ENCODE measurements at places on chromosomes 11 and 22.

- no peak for DNase-seq
These were observed 6.4 kb downstream of the UBE2L3 start for GRCh38 chr22:21573750-21574494.

- no peak for DNase-seq
These were observed 8.7 kb upstream of the OR51B4 start for GRCh38 chr11:5310423-5310822.

GRCh38 chr11:106794058-106794457 is 224.2 kb downstream of the GUCY1A2 start:
- DNase-seq = no peak

DNA sequence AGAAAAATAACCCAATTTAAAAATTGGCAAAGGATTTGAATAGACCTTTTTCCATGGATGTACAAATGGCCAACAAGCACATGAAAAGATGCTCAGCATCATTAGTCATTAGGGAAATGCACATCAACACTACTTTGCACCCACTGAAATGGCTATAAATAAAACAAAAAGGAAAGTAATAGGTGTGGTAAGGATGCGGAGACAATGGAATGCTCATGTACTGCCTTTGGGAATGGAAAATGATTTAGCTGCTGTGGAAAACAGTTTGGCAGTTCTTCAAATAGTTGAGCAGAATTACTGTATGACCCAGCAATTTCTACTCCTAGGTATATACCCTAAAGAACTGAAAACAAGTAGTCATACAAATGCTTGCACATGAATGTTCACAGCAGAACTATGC is 37.4 kb downstream of the LARGE2 start:
- DNase-seq = no peak

DNA sequence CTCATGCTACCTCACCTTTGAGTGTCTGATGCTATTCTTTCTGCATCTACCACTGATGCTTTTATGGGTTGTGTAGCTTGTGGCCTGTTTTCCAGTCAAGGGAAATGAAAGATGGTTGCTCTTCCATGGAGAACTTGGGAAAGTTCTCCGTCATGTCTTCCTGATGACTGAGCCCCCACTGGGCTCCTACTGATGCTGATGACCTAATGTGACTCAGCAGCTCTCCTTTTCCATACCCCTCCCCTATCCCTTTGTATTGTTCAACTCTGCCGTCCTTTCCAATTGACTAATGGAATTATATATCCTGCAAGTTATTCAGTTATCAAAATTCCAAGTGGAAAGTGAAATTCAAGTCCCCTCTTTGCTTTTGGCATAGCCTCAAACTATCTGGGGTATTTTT is 44.7 kb downstream of the REXO2 start:
- DNase-seq = no peak

GRCh38 chr22:46574438-46574992 is 37.1 kb upstream of the CELSR1 start:
- no peak for DNase-seq

- no peak for DNase-seq
These were observed 22.0 kb downstream of the MUC15 start for GRCh38 chr11:26550022-26550421.

DNA sequence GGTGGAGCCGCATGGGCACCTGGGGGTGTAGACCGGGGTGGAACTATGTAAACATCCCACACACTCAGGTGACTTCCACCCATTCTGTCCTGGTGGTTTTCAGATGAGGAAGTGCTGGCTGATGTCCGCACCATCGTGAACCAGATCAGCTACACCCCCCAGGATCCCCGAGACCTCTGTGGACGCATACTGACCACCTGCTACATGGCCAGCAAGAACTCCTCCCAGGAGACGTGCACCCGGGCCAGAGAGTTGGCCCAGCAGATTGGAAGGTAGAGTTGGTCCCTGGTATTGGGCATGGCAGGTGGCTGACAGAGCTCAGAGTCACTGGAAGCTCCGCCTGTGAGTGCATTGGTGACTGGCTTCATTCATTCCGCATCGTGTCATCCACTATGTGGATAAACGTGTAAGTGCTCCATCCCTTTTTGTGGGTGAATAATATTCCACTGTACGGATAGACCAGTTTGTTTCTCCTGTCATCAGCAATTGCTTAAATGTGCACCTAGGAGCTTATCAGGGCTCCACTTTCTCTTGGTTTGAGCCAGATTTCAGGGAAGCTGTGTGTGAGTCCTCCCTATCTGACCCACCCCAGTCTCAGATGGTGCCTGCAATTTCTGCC is 29.9 kb downstream of the NADSYN1 start:
- DNase-seq = no peak

DNA sequence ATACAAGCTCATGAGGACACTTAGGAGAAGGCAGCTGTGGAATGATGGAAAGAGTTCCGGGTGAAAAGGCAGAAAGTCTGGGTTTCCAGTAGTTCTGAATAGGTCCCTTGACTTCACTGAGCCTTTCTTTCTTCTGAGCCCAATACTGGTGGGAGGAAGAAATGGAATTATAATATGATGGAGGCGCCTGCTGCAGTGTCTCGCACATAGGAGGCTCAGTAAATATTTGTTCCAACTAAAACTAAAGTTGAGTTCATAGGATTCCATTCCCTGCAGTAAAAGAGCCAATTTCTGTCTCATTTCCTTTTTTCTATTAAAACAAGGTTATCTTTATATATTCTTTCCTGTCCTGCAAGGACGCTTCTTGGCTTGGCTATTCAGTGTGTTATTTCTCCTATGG is 5.2 kb upstream of the CLMP start:
- DNase-seq = no peak

GRCh38 chr11:117786135-117786870 is 10.7 kb downstream of the DSCAML1 start:
- no peak for DNase-seq

DNA sequence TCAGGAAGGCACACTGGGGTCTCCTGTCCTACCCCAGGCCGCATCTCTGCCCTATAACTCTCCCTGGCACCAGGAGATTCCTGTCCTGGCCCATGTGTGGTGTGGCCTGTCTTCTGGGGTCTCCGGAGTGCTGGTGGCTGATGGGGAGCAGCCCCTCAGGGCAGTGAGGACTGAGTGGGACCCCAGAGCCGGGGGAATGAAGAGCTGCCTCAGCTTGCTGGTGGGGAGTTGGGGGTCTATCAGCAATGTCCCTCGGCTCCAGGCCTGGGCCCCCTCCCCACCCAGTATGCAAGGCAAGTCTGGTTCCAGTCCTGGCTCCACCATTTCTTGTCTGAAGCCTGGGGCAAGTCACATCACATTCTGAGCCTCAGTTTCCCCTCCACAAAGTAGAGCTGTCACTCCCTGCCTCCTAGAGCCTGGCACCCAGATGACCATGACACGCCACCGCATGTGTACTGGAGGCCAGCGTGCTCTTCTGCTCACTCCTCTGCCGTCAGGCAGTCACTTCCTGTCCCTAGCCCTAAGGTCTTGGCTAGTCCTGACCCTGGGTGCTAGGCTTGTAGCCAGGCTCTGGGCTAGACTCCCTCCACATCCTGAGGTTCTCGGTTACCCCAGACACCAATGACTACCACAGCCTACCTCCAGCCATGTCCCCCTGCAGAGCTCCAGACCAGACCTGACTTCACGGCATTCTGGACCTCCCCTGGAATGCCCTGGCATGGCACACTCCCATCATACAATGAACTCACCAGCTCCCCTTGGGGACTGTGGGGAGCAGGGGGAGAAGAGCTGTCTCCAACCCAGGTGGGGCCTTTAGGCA is 12.8 kb downstream of the ARAP1 start:
- DNase-seq = no peak

DNA sequence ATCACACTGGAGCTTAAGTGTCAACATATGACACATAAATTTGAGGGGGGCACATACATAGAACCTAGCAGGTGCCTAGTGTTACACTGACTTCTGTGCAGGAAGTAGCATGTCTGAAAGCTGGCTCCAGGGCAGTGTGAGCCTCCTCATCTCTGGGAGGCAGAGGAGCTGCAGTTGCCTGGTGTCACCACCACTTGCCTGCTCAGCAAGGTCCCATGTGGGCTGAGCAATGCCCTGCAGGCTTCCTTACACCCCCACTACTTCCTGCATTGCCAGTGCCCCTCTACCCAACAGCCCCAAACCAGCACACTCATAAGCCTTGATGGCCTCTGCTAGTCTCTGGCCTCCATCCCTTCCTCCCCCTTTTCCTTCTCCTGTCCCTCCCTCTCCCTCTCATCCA is 165.8 kb downstream of the BUD13 start:
- DNase-seq = no peak

GRCh38 chr11:64148226-64148916 is 17.5 kb downstream of the MACROD1 start:
- peak; percentile 48 for DNase-seq

All from stimulated activated CD4-positive, alpha-beta T cell treated with anti-CD3 and anti-CD28 coated beads, TNF-alpha, amount 100 ng/mL, for 4 hours (primary cell).